ENCODE measurements at places on chromosomes 4 and X. TPM values are rescaled to one million over a fixed set of nuclear protein-coding genes. Genes with fewer than 3 reads are reported as not detected.

- DNase-seq: no peak
Observed at GRCh38 chr4:187962926-187963325, 32.6 kb upstream of the ZFP42 start.

DNA sequence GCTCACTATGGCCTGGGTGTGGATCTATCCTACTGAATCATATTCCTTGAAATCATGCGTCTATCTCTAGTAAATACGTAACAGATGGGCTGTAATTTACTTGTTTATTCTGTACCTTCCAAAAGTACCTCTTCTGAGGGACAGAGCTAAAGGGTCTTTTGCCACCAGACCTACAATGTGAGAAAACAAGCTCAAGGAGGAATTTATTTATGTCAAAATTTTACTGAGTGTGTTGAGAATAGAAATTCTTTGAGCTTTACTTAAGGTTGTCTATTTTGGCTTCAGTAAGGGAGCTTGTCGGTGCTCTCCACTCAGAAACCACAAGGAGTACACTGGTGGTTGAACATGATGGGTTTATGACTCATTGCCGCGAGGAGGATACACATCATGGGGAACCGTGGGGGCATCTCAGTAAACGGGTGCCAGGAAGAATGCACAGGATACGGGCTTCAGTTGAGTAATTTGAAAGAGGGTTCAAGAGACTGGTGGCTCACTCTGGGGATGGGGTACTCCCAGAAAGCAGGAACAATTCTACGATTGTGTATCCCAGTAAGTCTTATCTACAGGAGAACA is 3.0 kb downstream of the ANK2 start:
- DNase-seq: no peak

- DNase-seq: no peak
Observed at GRCh38 chr4:4439782-4440181, 52.9 kb downstream of the NSG1 start.

The JCHAIN gene
- polyA plus RNA-seq: 0.45 TPM

The ASIC5 gene
- polyA plus RNA-seq: 0.13 TPM

DNA sequence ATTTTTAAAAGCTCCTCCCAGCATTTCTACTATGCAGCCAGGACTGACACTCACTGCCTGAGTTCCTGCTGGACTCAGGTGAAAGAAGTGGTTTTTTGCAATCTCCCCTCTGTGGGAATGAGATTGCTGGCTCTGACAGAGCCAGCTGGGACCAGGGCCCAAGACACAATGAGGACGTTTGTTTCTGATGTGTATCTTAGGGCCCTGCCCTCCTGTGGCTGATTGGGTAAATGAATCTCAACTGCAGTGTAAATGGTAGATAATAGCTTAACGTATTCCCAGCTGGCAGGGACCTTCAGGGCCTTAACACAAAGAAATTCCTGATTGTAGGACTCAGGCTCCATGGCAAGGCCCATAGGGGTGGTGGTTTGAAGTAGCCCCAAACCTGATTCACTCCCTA is 85.8 kb upstream of the PRPS1 start:
- no peak for DNase-seq

GRCh38 chr4:113437129-113437528 is 324.4 kb downstream of the CAMK2D start:
- DNase-seq: no peak

The CFI gene
- 71.2 TPM for polyA plus RNA-seq

- no peak for DNase-seq
Observed at GRCh38 chr4:146458594-146458993, 63.1 kb downstream of the SLC10A7 start.

The MAGED2 gene
- 708 TPM for polyA plus RNA-seq

DNA sequence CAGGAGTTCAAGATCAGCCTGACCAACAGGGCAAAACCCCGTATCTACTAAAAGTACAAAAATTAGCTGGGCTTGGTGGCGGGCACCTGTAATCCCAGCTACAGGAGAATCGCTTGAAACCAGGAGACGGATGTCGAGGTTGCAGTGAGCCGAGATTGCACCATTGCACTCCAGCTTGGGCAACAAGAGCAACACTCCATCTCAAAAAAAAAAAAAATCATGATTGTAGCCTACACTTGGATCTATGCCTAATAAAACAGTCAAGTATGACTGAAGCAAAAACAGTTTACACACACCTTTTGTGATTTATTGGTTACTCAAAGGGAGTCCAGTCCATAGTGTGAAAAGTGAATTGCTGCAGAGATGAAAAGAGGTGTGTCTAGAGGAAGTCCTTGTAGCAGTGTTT is 34.7 kb upstream of the TASL start:
- no peak for DNase-seq

DNA sequence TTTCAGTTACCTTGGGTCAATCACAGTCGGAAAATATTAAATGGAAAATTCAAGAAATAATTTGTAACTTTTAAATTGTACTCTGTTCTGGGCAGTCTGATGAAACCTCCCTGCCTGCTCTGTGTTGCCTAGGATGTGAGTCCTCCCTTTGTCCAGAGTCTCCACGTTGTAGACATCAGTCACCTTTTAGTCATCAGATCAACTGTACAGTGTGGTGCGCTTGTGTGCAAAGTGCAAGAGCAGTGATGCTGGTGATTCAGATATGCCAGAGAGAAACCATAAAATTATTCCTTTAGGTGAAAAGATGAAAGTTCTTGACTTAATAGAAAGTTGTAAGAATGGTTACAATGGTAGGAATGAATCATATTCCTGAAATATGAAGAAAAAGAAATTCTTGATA is 1.4 kb downstream of the SPATA4 start:
- no peak for DNase-seq

The SERTM2 gene
- 0.04 TPM for polyA plus RNA-seq

GRCh38 chr4:125679989-125680388 is 365.2 kb downstream of the FAT4 start:
- no peak for DNase-seq

DNA sequence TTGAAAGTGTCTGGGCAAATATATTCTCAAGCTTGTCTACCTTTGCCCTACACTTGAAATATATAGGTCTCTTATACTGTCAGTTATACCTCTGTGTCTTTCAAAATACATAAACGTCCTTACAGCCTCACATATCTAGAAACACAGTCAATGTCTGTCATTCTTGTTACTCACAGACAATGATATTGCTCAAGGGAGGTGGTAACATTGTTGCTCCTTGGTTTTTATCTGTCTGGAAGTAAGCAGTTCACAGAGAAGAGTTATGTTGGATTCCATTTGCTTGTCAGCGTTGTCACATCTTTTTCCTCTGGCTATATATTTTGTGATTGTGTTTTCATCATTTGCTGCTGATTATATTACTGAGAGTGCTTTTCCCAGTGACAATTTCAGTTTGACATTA is 1528.9 kb downstream of the PCDH7 start:
- no peak for DNase-seq

- DNase-seq: no peak
Observed at GRCh38 chr4:168843635-168844034, 166.4 kb downstream of the CBR4 start.

DNA sequence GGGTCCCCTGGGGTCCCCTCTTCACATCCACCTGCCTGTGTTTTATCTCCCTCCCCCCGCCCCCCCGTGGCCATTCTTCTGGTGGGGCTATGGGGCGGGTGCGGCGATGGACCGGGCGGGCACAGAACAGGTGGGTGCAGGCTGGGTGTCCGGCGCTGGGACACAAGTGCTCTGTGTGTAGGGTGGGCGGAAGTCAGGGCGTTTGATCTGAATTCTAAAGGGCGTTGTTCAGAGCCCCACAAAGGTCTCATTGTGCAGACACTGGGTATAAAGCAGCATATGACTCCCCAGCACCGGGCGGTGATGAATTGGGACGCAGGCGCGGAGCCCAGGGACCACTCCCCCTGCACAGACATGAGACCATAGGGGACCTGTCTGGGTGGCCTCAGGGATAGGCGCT is at the start of gene GJB1:
Gene GJB1 (plus strand): TSS at position 296 of the 400 bp plus-strand sequence. CDS start 484 bp downstream, outside the sequence.
- DNase-seq: no peak

- no peak for DNase-seq
Observed at GRCh38 chr4:5553801-5554200, 154.6 kb downstream of the EVC2 start.

GRCh38 chr4:128039568-128039967 is 21.5 kb upstream of the LARP1B start:
- DNase-seq: no peak

The IL1RAPL1 gene
- polyA plus RNA-seq: 2.5 TPM

The DGKK gene
- polyA plus RNA-seq: 5.0 TPM

DNA sequence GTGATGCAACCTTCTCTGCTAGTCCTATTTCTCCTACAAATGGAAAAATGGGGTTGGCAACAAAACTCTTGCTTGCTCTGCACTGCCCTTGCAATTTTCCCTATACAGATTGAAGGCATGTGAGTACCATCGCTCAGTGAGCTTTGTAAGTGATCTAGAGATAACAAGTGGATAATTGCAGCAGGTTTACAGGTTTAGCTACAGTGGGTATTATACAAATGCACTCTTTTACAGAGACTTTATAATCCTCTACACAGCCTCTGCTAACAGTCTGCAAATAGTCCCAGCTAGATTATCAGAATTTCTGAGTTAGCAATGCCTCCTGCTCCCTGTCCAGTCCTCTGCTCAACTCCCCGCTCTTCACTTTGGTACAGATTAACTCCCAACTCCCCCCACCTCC is 11.1 kb downstream of the LEF1 start:
- DNase-seq: no peak

The NDST3 gene
- 3.2 TPM for polyA plus RNA-seq

The KLHL15 gene
- polyA plus RNA-seq: 19.8 TPM

DNA sequence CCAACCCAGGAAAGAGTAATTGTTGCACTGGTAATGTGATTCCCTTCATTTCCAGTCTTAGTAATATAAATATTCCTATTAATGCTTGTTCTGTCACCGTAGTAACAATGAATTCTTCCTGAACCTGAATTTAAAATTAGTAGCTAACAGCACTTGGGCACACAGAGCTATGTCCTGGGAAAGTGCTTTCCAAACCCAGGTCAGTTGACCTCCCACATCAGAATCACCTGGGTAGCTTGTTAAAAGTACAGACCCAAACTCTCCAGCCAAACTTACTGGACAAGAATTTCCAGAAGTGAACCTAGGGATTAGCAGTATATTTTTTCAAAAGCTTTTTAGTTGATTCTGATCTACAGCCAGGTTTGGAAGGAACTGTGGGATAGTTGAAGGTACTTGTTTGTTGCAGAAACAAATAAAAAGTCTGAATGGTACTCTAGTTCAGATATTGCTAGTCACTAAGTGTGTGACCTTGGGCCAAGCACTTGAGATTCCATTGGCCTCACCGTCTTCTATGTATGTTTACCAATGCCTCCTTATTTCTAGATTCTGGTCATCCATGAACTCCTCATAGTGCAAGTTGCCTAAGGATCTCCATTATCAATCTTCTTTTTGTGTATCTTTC is 192.9 kb upstream of the CNKSR2 start:
- no peak for DNase-seq

The DMRTC1 gene
- 0.19 TPM for polyA plus RNA-seq

DNA sequence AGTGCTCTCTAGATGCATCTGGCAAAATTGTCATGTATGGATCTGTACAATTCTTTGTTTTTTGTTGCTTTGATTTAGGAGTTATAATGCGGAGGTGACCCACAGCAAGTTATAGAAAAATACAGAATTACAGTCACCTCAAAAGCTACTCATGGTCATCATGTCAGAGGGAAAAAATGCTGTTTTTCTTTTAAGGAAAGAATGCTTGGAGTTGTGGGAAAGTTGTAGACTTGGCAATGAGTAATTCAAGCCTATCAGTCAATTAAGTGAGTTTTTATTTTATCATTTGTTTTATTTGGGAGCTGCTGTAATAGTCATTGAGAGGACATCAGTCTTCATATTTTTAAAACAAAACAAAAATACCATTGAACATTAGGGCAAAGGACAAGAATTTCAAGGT is 16.4 kb downstream of the FHL1 start:
- no peak for DNase-seq

- no peak for DNase-seq
Observed at GRCh38 chr4:1693131-1693896, 9.2 kb upstream of the FAM53A start.

DNA sequence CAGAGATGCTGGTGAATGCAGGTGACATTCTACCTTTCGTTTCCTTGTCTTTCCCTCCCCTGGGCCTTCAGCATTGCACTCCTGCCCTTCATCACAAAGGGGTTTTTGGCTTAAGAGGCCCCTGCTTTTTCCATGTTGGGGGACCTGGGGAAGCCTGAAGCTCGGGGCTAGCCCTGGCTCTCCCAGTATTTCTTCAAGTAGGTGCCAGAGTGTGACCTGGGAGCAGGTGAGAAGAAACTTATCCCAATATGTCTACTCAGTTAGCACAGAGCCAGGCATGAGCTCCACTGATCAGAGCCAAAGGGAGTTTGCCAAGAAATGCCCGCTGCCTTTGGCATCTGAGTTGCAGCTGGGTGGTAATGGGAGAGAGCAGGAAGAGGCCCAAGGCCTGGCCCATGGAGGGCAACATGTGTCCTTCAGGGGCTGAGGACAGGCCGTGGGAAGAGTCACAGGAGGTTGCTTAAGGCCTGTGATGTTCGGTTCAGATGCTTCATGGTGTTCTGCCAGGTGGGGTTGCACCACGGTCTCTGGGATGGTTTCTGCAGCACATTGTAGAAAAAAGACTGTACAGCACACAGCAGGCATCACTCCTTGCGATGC is 7.6 kb downstream of the PRRG3 start:
- DNase-seq: no peak

The SLC2A9 gene
- polyA plus RNA-seq: 11.1 TPM

The AREG gene
- polyA plus RNA-seq: 0.20 TPM

DNA sequence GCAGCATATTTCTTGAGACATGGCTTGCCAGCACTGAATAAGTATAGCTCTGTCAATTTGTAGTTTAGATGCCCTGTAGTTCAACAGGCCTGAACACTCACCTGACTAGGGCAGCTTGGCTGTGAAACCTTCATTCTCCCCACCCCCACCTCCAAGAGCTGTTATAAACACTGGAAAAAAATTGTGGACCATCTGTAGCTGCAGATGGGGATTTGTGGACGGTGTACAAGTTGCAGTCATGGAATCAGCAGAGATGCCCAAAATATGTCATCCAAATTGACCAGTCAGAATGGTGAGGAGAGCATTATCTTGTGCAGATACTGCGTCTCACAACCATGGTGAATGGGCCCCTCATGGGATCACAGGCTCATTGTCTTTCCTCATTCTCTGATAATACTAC is 76.2 kb upstream of the PAQR3 start:
- DNase-seq: no peak

DNA sequence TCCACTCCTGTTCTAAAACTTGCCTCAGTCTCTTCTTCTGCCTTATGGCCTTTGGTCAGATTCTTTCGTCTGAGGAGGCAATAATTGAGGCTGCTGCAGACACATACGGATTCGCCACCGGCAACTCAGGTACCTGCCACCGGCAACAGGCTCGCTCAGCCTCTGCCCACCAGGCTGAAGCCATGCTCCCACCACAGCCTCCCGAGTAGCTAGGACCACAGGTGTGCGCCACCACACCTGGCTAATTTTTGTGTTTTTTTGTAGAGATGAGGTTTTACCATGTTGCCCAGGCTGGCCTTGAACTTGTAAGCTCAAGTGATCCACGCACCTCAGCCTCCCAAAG is 26.6 kb downstream of the TNIP2 start:
- DNase-seq: no peak

GRCh38 chrX:37802028-37802427 is 22.2 kb downstream of the CYBB start:
- no peak for DNase-seq

All from left renal pelvis (tissue), 4 donors.